ENCODE measurements at places on chromosomes 7 and 10. TPM values are rescaled to one million over a fixed set of nuclear protein-coding genes. Genes with fewer than 3 reads are reported as not detected.

The SPDYE9 gene
- polyA plus RNA-seq = not detected

The C10orf90 gene
- not detected for polyA plus RNA-seq

The INA gene
- polyA plus RNA-seq = not detected

The HYAL4 gene
- not detected for polyA plus RNA-seq

The CALY gene
- polyA plus RNA-seq = not detected

The BMPER gene
- polyA plus RNA-seq = not detected

- H3K4me1 ChIP-seq = peaks cover 15% of the 10 kb centered on the region
- DNase-seq = no peak
- no peaks in the 10 kb centered on the region for H3K36me3 ChIP-seq
- no peaks in the 10 kb centered on the region for H3K27me3 ChIP-seq
- H3K4me3 ChIP-seq = no peak overlapping the region
- H3K27ac ChIP-seq = no peak overlapping the region
These were observed 293.9 kb downstream of the C7orf25 start for GRCh38 chr7:42617806-42618457.

- peak overlapping the region; percentile 25 for H3K27ac ChIP-seq
- DNase-seq = no peak
- H3K27me3 ChIP-seq = no peaks in the 10 kb centered on the region
- H3K36me3 ChIP-seq = peaks cover 41% of the 10 kb centered on the region
These were observed 5.4 kb upstream of the SUV39H2 start for GRCh38 chr10:14873090-14873760.

DNA sequence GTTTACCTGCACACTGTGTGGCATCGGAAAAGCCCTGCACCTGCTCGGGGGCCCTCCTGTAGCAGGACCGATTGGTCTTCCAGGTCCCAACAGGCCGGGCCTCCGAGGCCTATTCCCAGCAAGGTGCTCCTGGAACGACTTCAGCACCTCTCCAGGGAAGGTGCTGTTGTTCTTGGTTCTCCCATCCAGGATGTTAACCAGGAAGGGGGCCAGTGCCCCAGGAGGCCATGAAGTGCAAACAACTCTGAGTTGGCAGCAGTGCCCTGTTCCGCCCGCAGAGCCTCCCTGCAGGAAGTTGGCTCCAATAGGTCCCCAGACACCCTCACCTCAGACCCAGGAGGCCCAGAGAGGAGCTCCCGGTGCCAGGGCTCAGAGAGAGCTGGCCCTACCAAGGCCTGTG is 64.0 kb upstream of the DUSP5 start:
- no peak for DNase-seq
- H3K36me3 ChIP-seq = no peaks in the 10 kb centered on the region
- H3K27me3 ChIP-seq = no peaks in the 10 kb centered on the region
- peaks cover 3% of the 10 kb centered on the region for H3K4me1 ChIP-seq
- H3K27ac ChIP-seq = no peak overlapping the region
- H3K4me3 ChIP-seq = no peak overlapping the region

DNA sequence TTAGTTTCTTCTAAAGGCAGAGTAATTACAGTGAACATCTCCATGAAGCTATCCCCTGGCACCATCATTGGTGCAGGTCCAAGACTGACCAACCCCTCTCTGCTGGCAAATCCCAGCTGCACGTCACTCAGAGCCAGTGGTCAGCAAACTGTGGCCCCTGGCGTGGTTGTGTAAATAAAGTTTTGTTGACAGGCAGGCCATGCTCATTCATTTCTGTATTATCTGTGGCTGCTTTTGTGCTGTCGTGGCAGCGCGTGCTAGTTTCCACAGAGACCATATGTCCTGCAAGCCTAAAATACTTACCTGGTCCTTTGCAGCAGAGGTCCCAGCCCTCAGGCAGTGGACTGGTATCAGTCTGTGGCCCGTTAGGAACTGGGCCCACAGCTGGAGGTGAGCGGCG is 117.6 kb upstream of the NPS start:
- no peak overlapping the region for H3K27ac ChIP-seq

- H3K27ac ChIP-seq = no peak overlapping the region
- no peak for DNase-seq
- H3K4me1 ChIP-seq = no peaks in the 10 kb centered on the region
These were observed 184 bp downstream of the CFTR start for GRCh38 chr7:117480055-117480362.

DNA sequence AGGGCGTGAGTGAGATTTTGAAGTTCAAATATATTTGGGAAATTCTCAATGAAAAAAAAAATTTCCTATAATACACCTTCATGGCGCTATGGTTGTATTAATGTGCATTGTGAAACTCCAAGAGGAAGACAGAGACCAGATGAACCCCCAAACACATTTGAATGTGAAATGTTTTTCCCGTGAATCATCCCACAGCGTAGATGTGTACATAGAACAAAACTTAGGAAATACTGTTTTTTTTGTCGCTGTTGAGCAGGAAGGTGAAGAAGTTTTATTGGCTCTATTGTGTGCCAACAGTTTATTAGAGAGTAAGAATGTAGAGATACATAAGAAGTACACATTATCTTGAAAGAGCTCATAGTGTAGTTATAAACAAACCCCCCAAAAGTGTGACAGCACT is 134.0 kb downstream of the KCND2 start:
- no peaks in the 10 kb centered on the region for H3K4me1 ChIP-seq
- no peak for DNase-seq
- no peaks in the 10 kb centered on the region for H3K27me3 ChIP-seq

GRCh38 chr7:130224210-130224609 is 16.6 kb downstream of the SSMEM1 start:
- H3K27ac ChIP-seq = no peak overlapping the region
- no peak overlapping the region for H3K4me3 ChIP-seq
- no peaks in the 10 kb centered on the region for H3K27me3 ChIP-seq
- peaks cover 10% of the 10 kb centered on the region for H3K4me1 ChIP-seq

DNA sequence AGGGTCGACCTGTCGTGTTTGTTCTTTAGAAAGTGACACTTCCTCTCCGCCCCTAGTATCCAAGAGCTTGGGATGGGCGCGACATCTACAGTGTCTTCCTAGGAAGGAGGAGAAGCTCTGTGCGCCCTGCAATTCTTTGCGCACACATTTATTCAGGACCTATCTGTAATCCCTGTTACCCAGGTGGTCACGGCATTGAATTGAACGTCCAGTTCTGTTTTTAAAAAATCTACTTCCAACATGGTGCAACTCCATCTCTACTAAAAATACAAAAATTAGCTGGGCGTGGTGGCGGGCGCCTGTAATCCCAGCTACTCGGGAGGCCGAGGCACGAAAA is 606 bp upstream of the LAMB1 start:
- peaks cover 27% of the 10 kb centered on the region for H3K4me1 ChIP-seq
- no peak for DNase-seq
- no peaks in the 10 kb centered on the region for H3K36me3 ChIP-seq
- H3K27me3 ChIP-seq = peaks cover 4% of the 10 kb centered on the region
- H3K4me3 ChIP-seq = peak overlapping the region; percentile 52
- H3K27ac ChIP-seq = no peak overlapping the region

DNA sequence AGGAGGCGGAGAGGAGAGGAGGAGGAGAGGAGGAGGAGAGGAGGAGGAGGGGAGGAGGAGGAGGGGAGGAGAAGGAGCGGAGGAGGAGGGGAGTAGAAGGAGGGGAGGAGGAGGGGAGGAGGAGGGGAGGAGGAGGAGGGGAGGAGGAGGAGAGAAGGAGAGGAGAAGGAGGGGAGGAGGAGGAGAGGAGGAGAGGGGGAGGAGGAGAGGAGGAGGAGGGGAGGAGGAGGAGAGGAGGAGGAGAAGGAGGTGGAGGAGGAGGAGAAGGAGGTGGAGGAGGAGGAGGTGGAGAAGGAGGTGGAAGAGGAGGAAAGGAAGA is 15.5 kb upstream of the CRCP start:
- H3K4me1 ChIP-seq = peaks cover 8% of the 10 kb centered on the region
- DNase-seq = no peak

DNA sequence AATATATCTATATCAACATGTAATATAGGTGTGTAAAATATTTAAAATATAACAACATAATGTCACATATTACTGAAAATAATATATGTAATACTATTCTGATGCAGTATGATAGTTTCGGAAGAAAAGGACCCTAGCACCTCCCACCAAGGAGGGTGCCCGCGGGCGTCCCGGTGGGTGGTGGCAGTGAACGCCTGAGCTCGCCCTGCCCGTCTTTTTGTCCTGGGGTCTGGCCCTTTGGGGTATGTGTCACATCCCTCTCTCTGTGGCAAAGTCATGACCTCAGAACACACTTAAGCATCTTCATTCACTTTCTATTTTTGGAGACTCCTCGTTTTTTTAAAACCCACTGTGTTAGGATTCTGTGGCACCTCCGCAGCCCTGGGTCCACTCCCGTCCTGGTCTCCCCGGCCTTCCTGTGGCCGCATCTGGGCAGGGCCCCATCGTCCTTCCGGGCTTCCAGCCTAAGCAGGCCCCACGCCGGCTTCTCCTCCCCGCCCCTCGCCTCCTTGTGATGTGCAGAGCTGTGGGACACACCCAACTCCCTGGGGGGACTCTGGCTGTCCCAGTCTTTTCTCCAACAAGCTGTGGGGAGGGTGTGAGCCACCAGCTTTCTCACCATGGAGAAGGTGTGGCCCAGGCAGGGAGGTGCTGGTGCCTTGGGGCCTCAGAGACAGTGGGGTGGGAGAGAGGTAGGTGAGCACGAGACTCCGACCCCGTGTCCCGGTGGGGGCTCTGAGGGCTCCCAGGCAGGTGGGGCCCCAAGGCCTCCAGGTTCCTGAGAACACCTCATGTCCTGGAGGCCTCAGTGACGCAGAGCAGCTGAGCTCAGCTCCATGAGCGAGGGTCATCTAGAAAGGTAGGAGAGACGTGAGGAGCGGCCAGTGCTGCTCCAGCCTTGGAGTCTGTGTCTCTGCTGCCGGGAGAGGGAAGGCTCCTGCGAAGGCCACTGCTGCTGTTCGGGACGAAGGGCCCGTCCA is 16.5 kb downstream of the PWWP2B start:
- no peaks in the 10 kb centered on the region for H3K36me3 ChIP-seq
- no peaks in the 10 kb centered on the region for H3K27me3 ChIP-seq
- peaks cover 3% of the 10 kb centered on the region for H3K4me1 ChIP-seq
- H3K27ac ChIP-seq = no peak overlapping the region
- H3K4me3 ChIP-seq = no peak overlapping the region
- DNase-seq = peak; percentile 31

DNA sequence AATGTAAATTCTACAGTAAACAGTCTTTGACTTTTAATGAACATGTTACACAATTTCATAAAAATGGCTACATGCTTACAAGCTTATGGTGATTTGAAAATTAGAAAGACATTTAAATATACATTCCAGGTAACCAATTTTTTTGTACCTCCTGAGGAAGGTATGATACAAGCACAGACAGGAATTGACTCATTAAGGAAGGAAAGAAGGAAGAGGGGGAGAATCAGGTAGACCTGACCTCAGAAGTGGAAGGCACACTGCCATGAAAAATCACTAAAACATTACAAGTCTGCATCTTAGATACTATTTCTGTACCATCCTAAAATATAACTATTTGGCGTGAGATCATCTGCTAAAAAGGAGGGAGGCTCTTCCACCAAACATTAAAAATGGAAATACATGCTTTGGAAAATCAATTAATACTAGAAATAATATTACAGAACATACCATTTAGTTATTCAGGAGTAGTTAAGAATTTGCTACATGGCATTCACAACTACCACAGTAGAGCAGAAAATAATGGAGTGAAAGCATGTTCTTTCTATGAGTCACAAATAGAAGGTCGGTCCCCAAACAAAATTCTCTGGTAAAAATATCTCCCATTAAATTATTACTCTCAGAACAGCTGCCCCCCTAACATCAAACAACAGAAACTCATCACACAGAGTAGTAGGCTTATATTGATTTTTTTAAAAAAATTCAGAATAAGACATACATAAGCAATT is 15.2 kb downstream of the RAB11FIP2 start:
- H3K4me1 ChIP-seq = no peaks in the 10 kb centered on the region
- no peak overlapping the region for H3K27ac ChIP-seq
- no peaks in the 10 kb centered on the region for H3K36me3 ChIP-seq
- no peak for DNase-seq
- no peaks in the 10 kb centered on the region for H3K27me3 ChIP-seq
- H3K4me3 ChIP-seq = no peak overlapping the region

DNA sequence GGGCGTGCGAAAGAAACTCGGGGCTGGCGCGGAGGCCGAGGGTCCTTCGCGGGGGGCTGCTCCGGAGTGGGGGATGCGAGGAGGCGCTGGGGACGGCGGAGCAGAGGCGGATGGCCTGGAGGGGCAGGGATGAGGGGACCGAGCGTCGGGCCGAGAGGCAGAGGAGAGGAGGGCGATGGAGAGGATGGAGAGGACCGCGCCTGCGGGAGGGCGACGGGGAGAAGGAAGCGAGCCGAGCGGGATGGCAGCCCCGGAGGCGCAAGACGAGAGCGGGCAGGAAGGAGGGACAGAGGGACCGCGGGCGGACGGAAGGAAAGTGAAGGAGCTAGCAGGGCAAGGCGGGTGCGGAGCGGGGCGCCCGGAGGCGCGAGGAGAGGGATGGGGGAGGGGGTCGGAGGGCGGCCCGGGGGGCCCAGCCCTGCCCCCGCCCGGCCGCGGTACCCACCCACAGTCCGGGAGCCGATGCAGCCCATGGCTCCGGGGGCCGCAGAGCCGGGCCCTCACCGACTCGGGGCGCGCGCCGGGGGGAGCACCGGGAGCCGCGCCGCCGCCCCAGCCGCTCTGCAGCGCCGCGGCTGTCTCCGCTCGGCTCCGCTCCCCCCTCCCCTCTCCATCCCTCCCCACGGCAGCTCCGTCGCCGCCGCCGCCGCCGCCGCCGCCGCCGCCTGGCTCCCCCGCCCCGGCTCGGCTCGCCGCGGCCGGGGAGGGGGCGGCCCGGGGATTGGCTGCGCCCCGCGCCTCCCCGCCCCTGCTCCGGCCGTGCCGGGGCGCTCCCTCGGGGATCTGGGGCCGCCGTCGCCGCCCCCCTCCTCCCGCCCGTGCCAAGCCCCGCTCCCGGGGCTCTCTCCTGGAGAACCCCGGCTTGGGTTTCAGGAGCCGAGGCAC is at the start of gene FAM131B:
Gene FAM131B (minus strand): TSS at position 583 of the 885 bp plus-strand sequence. CDS start 110 bp downstream, at position 473.
- no peak within 1 kb of the TSS for H3K27ac ChIP-seq
- peaks cover 85% of the 10 kb centered on the region for H3K27me3 ChIP-seq
- peak; percentile 76 for DNase-seq

DNA sequence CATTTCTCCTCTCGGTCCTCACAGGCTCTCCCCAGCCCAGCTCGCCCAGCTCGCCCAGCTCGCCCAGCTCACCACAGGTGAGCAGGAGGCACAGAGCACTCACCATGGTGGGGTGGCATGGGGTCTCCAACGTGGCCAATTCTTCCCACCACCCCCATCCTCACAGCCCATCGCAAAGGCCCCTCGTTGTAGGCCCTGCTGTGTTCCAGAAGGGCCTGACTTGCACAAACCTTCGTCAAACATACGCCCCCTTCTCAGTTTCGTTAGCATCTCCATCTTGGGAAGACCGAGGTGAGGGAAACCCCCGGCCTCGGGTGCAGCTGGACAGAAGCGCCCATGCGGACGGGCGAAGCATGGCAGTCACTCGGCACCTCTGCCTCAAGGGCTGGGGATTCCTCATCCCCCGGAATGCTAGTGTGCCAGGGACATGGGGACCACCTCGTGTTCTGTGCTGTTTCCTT is 304.6 kb downstream of the TNS3 start:
- no peak overlapping the region for H3K4me3 ChIP-seq
- no peak overlapping the region for H3K27ac ChIP-seq
- no peak for DNase-seq
- peaks cover 11% of the 10 kb centered on the region for H3K27me3 ChIP-seq

- H3K36me3 ChIP-seq = no peaks in the 10 kb centered on the region
- H3K27me3 ChIP-seq = no peaks in the 10 kb centered on the region
These were observed 17.9 kb upstream of the UBE2D1 start for GRCh38 chr10:58316874-58317273.

GRCh38 chr7:98992076-98992475 is 113.7 kb downstream of the TRRAP start:
- no peaks in the 10 kb centered on the region for H3K27me3 ChIP-seq
- no peak overlapping the region for H3K27ac ChIP-seq
- no peaks in the 10 kb centered on the region for H3K4me1 ChIP-seq
- no peak overlapping the region for H3K4me3 ChIP-seq

Measured in K562 (cell line).